MV-4-11 (cell line): ENCODE measurements at places on chromosomes 16 and 17.

DNA sequence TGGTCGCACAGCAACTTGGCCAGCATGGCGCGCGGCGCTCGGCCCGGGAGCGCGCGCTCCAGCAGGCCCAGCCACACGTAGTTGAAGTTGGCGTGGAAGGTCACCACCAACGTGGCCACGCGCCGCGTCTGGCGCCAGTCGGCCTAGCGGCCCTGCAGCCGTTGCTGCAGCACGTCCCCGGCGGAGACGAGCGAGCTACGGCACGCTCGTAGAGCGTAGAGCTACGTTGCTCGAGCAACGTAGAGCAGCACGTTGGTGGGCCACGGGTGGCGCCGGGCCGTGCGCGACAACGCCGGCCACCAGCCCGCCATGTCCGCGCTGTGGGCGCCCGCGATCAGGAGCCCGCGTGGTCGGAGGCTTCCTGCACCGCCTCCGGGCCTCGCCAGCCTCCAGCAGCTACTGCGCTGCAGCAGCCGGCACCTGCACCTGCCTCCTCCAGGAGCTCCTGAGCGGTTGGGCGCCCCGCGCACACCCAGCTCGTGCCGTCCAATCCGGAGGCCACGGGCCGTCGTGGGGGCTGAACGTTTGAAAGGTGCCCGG, 13.4 kb upstream of the SULT1A1 start:
- DNase-seq = no peak

DNA sequence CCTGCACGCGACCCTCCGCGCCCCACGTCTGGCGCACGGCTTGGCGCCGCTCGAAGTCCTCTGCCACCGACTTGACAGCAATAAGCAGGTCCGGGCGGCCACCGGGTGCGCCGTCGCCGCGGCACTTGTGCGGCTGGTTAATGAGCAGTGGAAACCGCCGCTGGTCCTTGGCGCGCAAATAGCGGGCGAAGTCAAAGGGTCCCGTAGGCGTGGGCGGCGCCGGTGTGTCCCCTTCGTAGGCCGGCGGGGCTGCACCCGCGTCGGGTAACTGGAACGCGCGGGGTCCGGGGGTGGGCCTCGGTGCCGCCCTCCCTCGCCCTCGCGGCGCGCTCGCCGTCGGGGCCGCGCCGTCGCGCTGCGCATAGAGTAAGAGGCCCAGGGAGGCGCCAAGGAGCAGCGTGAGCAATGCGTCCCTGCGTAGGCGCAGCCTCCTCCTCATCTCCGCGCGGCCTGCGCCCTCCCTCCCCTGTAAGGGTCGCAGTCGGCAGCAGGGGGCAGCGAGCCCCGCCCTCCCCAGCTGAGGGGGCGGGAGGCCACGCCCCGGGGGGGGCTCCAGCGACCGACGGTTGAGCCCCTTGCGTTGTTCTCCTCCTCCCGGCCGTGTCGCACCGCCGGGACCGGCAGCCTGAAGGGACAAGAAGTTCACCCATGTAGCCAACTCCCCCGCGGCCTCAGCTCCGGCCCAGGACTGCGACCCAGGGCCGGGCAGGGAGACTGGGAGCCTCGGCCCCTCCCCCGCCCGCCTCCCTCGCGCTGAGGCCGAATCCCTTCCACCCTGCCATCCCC, 558 bp downstream of the B3GNT9 start:
- no peak for DNase-seq

- DNase-seq = peak; percentile 77
Observed at GRCh38 chr17:47733047-47733673, at the start of gene TBX21. TBX21 (plus strand) TSS chr17:47733236; CDS start chr17:47733455, 219 bp downstream.

- no peak for DNase-seq
Observed at GRCh38 chr16:87828907-87829621, 40.2 kb downstream of the SLC7A5 start.

DNA sequence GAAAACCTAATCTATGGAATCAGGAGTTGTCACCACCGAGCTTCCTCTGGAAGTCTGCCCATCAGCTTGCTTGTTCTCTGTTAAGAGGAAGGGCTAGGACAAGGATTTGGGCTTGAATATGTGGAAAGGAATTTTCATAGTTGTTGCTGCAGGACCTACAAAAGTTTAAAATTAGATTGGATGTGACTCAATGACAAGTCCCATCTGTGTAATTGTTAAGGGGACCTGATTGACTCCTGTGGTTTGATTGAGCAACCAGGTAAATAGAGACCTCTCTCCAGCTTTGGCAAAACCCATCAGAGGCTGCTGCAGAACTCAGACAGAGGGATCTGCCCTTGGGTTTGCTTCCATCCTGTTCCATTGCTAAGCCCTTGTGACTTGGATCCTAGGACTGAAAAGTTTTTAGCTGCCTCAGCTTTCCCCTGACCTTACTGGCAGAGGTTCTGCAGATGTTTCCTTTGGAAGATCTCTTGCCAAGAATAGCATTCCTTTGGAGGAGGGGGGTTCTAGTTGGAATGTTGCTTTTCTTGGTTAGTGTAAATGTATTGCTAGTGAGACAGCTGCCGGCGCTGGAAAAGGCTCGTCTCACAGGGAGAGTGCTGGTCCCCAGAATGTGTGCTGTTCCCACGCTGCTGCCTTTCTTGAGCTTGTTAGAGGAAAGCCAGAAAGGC, 50.0 kb downstream of the SF3B3 start:
- DNase-seq = no peak

DNA sequence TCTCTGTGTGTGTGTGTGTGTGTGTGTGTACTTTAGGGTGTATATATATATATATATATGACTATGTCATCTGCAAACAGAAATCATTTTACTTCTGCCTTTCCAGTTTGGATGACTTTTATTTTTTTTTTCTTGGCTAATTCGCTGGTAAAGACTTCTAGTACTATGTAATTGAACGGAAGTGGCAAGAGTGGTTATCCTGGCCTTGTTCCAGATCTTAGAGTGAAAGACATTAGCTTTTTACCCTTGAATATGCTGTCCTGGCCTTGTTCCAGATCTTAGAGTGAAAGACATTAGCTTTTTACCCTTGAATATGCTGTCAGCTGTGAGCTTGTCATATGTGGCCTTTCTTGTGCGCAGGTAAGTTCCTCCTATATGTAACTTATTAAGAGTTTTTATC, 72.7 kb upstream of the MYOCD start:
- no peak for DNase-seq

DNA sequence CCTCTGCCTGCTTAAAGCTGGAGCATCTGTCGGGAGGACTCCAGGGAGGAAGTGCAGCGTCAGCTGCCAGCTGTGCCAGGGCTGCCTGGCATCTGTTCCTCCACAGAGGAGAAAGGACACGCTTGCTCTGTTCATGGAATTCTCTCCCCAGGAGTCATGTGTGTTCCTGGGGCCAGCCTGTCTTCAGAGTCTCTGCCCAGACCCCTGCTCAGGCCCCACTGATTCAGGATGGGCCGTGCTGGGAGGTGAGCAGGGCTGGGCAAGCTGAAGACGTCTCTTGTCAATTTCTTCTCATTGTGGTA, 24.2 kb downstream of the CRISPLD2 start:
- no peak for DNase-seq

GRCh38 chr16:86722970-86723369, 144.6 kb downstream of the FOXL1 start:
- no peak for DNase-seq

- peak; percentile 3 for DNase-seq
Observed at GRCh38 chr17:71237903-71238538, 882.8 kb upstream of the SOX9 start.

GRCh38 chr17:77893144-77894044, 65.1 kb upstream of the TNRC6C start:
- DNase-seq = no peak

DNA sequence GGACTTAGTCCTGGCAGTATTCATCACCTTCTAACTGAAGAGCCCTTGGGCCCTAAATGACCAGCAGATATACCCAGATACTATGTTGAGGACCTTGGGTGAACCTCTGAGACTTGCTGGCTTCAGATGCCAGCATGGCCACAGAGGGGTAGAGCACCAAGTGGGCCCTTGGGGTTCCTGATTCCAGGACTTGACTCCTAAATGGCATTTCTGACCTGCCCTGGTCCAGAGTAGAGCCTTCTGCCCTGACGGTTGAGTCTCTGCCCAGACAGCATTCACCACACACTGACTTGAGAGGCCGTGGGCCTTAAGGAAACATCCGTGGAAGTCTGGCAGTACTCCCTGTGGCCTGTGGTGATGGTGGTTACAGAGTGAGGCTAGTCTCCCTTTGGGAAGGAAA, 2.8 kb upstream of the APPBP2 start:
- no peak for DNase-seq

DNA sequence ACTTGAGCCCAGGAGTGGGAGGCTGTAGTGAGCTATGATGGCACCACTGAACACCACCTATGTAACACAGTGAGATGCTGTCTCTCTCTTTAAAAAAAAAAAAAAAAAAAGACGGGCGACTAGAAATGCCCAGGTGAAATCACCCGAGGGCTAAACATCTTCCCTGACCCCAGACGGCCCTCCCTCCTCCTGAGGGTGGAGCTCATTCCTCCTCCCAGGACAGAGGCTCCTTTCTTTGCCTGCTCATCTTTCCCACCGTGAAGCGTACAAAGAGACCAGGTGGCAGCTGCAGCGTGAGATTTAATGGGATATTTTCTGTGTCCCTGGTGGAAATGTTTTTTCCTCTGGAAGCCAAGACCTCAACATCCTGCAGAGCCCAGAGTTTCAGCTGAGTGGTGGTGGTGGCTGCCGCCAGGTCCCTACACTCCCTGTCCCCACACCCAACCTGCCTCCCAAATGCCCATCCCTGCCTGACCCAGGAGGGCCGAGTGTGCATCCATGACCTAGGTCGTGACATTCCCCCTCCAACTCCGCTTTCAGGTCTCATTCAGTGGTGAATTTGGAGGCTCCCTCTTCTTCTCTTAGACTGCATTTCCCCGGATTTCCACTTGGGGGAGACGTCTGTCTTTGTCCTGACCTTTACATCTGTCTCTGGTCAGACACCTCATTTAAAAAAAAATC, 14.4 kb upstream of the GPRC5B start:
- DNase-seq = peak; percentile 55

- DNase-seq = no peak
Observed at GRCh38 chr17:81455387-81455786, 57.2 kb downstream of the ACTG1 start.

DNA sequence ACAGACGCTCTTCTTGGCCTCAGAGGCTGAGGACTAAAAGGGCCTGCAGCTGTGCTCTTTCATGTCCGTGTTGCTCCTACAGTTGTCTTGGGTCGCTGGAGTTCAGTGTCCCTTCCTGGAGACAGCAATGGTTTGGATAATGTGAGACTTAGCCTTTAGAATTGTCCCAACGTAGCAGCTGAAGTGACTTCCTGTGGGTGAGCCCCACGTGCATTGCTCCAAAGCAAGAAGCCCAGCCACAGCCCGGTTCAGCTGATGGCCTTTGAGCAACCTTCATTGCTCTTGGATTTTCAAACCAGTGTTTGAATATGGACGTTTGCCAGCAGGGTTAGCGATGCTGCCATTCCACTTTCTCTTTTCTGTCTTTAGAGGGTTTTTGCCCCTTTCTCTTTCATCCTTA, 19.7 kb downstream of the TMEM11 start:
- no peak for DNase-seq

DNA sequence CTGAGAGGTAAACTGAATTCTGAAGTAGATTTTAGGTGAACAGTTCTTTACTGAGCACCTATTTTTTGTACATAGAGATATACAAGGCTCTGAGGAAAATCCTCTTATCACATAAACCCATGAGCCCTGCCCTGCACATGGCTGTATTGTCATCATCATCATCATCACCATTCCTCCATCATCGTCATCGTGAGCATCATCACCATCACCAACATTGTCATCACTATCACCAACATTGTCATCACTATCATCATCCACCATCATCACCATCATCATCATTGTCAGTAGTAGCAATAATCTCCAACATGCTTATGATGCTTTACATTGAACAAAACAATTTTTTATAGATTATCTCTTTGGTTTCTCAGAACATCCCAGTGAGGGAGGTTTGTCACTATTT, 20.7 kb downstream of the ASIC2 start:
- DNase-seq = no peak

DNA sequence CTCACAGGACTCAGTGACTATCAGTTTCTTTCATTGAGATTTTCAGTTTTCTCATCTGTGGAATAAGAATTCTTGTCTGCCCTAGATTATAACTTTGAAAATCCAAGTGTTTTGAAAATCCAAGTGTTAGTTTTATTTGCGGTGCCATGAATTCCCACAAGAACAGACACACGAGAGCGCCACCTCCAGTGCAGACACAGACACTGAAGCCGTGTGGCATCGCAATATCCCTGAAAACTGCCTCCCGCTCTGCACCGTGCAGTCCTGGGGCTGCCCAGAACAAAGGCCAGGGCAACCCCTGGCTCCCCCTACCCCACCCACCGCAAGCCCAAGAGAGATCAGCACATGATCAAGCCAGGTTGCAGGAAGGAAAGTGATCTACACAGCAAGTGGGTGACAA, 229.5 kb upstream of the ASIC2 start:
- DNase-seq = no peak

GRCh38 chr16:15564604-15565339, 78.2 kb downstream of the MARF1 start:
- DNase-seq = no peak
